HEK293T (cell line): ENCODE measurements at places on chromosomes 4 and X.
A peak's percentile ranks its signal among the peaks of the same experiment; 100 is the strongest.

GRCh38 chrX:47743504-47743903, 84.5 kb upstream of the UXT start:
- DNase-seq: no peak

DNA sequence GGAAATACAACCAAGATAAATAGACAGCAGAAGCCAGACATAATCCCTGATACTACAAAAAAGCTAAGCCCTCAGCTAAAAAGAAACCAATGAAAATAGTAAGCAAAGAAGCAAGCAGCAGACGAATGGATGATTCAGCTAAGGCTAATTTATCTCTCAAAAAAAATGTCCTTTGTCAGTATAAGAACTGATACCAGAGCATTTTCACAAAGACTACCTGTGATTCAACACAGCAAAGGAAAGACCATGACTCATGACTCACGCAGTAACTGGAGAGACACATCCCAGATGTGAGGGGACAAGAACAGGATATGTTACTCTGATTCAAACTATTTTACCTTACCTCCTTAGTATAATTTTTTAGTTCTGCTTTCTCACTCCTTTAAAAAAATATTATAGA, 22.7 kb upstream of the TMPRSS11F start:
- no peak for DNase-seq

- DNase-seq: peak; percentile 16
Observed at GRCh38 chrX:36961590-36961989, 46.6 kb upstream of the FAM47C start.

DNA sequence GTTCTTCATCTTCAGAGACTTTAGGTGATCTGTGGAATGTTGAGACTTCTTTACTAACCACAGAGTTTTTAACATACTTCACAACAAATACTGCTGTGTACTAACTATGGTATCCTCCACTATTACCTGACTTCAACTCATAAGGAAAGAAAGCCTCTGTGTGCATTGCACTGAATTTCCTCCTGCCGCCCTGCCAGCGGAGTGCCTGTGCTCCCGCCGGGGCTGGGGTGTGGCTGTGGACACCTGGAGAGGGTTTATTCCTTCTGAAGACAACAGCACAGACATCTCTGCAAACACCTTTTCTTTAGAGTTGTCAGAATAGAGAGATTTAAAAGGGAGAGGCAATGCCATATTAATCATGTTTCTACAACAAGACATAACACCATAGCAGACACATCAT, 63.3 kb downstream of the FAT1 start:
- DNase-seq: no peak

- DNase-seq: no peak
Observed at GRCh38 chrX:95156566-95156965, 1482.6 kb downstream of the FAM133A start.

GRCh38 chr4:153261461-153261860, 57.2 kb downstream of the TRIM2 start:
- no peak for DNase-seq

DNA sequence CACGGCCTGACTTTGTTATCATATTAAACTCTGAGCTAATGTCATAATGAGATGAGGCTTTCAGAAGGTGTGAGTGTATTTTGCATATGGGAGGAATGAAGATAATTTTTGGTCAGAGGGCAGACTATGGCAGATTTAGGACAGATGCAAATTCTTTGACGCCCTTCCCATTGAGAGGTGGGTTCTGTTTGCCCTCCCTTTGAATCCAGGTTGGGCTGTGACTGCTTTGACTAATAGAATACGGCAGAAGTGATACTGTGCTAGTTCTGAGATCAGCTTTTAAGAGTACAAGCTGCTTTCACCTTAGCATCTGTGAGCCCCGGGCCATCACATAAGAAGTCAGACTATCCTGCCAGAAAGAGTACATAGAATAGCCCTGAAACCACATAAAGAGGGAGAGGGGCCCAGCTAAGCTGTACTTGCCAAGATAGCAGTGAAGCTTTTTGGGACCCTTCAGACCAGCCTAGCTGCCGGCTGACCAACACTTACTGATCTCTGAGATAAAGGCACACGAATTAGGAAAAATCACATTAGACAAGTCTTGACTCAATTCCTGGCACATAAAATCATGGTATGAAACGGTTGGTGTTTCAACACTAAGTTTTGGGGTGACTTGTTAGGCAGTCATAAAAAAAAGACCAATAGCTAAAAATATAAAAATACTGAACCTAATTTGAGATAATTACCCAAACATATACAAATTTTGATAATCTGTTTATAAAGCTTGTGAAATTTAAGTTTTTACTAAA, 166.7 kb upstream of the SH3RF1 start:
- no peak for DNase-seq

GRCh38 chr4:41568363-41568762, 30.4 kb downstream of the LIMCH1 start:
- no peak for DNase-seq

DNA sequence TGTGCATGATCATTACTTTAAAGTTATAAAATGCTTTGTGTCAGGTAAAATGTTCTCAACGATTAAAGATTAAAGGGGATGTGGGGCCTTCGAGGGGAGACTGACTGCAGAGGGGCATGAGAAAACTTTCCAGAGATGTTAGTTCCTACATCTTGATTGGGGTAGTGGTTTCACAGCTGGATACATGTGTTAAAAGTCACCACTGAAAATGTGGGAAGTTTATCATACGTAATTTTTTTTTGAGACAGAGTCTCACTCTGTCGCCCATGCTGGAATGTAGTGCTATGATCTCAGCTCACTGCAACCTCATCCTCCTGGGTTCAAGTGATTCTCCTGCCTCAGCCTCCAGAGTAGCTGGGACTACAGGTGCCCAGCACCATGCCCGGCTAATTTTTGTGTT, 79.5 kb downstream of the RBM47 start:
- DNase-seq: no peak

GRCh38 chr4:176123710-176124407, 58.2 kb downstream of the WDR17 start:
- peak; percentile 33 for DNase-seq

DNA sequence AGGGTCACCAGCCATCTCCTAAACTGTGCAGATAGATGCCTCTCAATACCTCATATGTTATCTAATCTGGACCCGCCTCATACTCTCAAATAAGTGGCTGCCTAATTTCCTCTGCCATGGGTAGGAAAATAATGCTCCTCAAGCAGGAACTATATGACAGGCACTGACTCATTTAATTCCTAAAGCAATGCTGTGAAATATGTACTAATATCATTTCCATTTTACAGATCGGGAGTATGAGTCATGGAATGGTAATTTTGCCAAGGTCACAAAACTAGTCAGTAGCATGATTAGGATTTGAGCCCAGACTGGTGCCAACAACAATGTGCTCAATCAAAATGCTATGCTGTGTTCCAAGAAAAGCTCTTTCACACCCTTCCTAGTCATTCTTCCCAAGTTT, 3.0 kb upstream of the NXT2 start:
- DNase-seq: no peak

- no peak for DNase-seq
Observed at GRCh38 chrX:9576059-9576458, 111.2 kb downstream of the TBL1X start.

DNA sequence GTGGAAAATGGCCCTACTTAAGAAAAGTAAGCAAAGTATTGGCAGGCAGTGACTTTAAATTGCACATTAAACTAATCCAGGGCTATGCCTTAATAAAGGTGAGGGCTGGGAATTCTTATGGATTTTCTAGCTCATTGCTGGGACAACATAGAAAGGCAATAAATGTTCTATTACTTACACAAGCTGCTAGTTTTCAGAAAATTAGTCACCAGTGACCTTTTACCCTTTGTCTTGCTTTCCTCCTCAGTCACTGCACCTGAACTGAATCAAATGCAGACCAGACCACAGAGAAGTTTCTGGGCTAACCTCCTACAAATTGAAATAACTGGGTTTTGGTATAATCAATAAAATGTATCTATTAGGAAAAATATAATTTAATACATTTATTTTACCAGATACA, 694.4 kb upstream of the FAM241A start:
- no peak for DNase-seq

GRCh38 chr4:43089730-43090129, 197.2 kb downstream of the GRXCR1 start:
- DNase-seq: no peak

- no peak for DNase-seq
Observed at GRCh38 chr4:22514481-22514880, 1.4 kb downstream of the ADGRA3 start.

DNA sequence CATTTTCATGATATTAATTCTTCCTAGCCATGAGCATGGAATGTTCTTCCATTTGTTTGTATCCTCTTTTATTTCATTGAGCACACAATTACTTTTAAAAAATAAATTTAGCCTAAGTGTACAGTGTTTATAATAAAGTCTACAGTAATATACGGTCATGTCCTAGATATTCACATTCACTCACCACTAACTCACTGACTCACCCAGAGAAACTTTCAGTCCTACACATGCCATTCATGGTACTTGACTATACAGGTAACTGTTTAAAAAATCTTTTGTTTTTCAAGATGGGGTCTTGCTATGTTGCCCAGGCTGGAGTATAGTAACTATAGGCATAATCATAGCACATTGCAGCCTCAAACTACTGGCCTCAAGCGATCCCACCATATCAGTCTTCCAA, 348.1 kb downstream of the RAPGEF2 start:
- DNase-seq: no peak

DNA sequence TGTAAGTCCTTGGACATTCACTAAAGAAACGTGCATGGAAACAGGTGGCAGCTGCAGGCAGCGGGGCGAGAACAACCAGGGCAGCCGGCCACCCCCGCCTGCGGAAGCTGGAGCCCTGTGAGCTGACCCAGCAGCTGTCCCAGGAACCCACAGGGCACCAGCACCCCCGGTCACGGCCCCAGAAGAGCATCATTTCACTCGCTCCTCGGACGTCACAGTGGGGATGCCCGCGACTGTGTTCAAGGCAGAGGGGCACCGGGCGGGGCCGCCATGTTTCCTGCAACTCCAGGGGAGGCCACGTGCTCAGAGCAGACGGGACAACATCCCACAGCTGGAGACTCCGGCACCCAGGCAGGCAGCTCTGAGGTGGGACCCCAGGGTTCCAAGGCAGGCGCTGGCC, 45.0 kb upstream of the CPLX1 start:
- no peak for DNase-seq

- peak; percentile 57 for DNase-seq
Observed at GRCh38 chrX:121308276-121308805, 260.9 kb downstream of the GLUD2 start.

DNA sequence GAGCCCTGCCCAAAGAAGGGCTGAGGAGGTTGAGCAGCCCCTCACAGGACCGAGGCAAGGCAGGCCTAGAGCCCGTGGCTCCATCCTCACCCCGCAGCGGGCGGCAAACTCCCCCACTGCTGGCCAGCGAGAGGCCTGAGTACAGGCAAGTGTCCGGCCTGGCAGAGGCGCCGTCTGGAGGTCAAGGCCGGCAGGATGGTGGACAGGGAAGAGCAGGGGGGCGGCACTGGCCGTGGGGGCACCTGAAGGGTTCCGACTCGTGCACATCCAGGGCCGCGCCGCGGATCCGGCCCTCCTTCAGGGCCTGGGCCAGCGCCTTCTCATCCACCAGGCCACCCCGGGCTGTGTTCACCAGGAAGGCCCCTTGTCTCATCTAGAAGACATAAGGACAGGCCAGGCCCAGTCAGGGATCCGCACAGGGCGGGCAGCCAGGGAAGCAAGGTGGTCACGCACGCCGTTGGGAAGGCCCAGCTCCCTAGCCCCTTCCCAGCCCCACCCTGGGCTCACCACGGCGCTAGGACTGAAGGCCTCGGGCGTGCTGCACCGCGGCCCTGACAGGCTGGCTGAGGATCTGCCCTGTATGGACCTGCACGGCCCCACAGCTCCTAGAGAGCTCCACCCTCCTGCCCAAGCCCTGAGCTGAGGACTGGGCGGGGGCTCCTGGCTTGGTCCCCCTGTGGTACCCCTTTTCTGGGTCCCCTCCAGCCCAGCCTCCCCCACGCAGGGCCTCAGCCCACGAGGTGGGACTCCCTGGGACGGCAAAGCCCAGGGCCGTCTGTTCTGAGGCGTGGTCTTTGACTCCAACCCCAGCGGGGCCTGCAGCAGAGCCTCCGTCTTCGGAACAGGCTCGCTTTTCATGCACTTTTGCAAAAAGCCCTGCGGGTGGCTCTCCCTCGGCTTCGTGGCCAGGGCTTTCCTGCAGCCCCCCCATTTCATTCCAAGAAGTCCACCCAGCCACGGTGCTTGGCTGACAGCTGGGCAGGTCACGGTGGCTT, 34.5 kb downstream of the CTBP1 start:
- DNase-seq: no peak

DNA sequence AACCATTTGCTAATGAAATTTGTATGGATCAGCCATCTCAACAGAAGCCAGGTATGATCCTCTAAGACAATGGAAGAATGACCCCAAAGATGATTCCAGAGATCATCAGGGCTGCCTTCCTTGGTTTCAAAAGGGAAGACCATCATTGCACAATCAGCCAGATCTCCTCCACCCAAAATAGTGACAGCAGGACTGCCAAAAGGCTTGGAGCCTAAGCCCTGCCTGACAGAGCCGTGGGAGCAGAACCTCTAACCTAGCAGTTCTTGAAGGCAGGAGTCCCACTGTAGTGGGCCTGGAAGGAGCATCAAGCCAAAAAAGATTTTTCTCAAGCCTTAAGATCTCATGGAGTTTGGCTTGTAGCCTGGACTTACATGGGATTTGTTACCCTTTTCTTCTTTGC, 226.0 kb downstream of the RASL11B start:
- no peak for DNase-seq

DNA sequence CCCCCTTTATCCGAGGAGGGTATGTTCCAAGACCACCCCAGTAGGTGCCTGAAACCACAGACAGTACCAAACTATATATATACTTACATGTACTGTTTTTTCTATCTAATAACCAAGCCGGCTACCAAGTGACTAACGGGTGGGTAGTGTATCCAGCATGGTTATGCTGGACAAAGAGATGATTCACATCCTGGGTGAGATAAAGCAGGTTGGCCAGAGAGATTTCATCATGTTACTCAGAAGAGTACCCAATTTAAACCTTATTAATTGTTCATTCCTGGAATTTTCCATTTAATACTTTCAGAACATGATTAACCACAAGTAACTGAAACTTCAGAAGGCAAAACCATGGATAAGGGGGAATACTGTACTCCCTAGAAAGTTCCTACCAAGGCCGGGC, 46.5 kb downstream of the RFC1 start:
- DNase-seq: no peak

DNA sequence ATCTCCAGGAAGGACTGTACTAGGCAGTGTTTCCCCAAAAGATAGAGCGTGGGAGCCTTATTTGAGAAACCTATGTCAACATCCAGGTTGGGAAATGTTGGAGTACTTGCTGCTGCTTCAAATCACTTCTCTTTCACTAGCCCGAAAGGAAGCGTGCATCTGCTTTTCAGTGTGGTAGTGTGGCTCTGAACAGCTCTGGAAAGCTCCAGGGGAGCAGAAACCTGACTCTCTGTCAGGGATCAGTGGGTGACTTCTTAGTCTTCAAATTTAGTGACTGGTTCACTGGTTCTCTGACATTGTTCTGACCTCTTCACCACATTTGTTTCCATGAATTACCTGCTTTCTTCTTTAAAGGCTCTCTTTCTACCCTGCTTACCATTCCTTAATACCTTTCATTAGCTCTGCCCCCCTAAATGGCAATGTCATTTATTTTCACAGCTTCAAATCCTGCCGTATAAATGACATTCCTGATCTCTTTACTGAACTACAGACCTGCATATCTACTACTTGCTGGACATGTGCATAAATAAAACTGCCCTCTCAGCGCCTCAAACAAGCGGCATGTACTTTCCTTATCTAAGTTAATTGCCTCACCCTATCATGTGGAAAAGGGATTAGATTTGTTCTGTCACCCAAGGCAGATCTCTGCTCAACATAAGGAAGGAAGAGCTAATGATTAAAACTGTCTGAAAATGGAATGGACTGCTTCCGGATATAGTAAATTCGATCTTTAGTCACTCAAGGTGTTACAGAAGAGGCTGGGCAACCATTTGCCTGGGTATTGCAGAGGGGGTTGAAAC, 37.0 kb downstream of the DLG3 start:
- DNase-seq: no peak
